Stimulated activated CD8-positive, alpha-beta memory T cell treated with anti-CD3 and anti-CD28 coated beads, Interleukin-7, amount 100 ng/mL, for 1 hour (primary cell): ENCODE measurements at places on chromosomes 12 and 14.

DNA sequence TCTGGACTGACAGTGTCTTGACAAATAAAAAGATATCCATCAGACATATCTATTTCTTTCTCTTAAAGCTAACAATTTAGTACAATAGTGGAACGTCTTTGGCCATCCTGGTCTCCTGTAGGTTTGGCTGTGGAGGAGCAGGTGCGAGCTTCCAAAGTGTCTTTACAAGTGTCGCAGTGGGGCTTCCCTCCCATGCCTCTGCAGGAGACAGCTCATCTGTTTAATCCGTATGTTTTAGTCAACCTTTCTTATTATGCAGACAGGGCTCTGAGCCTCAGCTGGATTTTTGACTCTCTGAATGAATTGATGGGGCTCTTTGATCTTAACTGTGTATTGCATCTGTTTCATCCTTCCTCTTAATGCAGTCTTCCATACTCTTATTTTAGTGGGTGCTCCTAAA lies 57.5 kb downstream of the RMST start:
- no peak for DNase-seq

DNA sequence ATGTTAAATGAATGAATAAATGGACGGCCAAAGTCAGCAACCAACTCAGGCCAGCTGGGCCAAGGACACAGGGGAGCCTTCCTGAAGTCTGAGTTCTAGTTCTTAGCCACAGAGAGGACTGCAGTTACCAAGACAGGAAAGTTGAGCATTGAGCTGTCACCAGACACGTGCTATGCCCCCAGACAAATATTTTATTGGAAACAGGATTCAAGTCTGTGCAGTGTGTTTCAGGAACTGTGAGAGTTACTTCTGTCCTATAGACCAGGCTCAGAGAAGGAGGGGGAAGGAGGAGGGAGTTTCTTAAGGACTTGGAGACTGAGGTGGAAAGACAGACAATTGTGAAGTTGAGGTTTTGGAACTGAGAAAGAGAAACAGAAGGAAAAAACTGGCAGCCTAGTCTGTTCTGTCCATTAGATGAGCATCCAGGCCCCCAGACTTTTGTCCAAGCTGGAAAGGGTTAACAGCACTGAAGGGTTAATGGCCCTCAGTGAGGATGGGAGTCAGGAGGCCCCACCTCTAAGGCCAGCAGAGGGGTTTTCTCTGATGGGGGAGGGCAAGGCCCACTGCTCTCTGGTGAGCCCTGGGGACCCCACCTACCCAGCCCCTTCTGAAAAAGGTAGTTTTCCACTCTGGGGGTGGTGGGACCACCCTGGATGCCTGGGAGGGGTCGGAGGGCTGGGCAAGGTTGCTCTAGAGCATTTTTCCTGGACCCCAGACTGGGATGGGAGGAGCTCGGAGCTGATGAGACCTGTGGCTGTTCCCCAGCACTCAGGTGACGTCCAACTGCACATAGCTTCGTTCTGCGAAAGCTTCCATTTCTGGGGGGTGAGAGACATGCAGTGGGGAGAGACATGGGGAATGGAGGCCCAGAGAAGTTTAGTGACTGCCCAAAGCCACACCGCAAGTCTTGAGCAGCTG lies 6.9 kb upstream of the CMKLR1 start:
- DNase-seq = no peak

DNA sequence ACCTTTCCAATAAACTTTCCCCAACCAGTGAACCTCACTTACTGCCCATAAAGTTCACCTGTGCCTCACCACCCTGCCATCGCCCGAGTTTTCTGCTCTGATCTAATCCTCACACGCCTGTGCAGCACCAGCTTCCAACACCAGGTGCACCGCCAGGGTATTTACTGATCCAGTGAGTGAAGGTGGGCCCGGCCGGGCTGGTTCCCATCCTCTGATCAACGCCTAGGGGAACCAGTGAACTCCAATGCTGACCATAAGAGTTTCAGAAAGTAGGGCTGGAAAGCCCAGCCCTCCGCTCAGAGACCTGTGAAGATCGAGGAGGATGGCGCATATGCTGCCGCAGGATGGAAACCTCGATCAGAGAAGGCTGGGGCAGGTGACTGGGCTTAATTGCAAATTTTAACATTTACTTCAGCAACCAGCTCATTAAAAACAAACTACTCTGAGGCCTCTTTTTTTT lies 685 bp upstream of the MYL6B start:
- no peak for DNase-seq

GRCh38 chr12:122423258-122424165 lies 1.0 kb upstream of the CLIP1 start:
- DNase-seq = no peak

- DNase-seq = no peak
Measured at GRCh38 chr12:122081083-122081696, 2.6 kb downstream of the MLXIP start.

DNA sequence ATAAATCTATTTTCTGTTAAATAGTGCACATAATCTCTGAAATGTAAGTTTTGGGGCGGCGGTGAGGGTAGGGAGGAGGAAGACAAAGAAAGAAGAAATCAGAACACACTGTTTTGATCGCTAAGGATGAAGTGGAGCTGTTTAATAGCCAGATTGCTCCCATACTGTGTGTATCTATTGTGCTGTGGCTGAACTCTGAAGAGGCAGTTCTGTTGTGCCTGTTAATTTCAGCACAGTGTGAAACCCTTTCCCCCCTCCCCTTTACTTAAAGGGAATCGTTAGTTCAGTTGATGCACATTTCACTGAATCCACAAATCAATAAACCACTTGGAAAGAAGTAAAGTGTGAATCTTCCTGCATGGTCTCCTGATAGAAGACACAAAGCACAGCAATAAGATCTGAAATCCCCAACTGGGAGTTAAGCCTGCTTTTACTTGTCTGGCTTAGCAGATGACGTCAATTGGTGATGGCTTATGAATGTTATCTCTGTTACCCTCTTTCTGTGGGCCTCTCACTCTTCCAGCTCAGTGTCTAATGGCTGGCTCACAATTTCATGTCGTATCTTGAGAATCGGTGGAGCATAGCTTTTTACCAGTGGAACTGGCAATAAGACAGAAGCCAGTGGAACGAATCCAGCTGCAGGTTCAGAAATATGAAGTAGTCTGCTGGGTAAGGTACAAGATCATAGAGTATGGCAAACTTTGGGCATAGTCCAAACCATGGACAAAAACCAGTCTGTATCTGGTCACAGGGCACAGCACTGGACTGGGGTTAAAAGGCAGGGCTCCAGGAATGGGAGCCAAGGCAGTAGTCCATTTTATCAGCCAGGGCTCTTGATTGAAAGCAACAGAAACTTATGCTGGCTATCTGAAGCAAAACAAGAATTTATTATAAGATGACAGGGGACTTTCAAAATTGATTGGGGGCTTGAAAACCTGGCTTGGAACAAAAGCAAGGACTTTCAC lies 413.5 kb upstream of the SEL1L start:
- DNase-seq = no peak

GRCh38 chr14:49036984-49037516 lies 549.1 kb downstream of the RPS29 start:
- no peak for DNase-seq

DNA sequence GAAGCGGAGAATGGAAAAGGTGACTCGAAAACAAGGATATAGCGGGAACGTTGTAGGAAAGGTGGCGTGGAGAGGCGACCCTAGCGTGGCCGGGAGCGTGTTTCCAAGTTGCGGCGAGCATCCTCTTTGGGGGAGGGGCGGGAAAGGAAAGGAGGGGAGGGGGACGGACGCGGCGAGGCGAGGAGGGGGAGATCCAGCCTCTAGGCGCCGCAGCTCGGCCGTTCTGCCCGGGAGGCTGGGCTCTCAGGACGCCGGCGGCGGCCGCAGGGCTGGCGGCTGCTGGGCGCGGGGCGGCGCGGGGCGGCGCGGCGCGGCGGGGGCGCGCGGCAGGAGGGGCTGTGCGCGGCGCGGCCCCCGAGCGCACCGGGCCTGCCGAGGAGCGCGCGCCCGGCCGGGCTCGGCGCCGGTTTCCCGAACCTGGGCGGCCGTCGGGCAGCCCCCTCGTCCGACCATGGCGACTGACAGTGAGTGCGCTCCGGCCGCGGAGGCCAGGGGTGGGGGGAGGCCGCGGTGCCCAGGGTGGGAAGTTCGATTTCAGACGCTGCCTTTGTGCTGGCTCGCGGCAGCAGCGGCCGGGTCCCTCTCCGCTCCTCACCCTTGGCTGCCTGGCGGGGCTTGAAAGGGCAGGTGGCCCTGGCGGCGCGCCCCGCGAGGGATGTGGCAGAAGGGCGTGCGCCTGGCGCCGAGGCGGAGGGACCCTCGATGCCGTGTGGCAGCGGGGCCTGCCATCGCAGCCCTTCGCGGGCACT lies 50.3 kb downstream of the SNAPC1 start:
- no peak for DNase-seq

DNA sequence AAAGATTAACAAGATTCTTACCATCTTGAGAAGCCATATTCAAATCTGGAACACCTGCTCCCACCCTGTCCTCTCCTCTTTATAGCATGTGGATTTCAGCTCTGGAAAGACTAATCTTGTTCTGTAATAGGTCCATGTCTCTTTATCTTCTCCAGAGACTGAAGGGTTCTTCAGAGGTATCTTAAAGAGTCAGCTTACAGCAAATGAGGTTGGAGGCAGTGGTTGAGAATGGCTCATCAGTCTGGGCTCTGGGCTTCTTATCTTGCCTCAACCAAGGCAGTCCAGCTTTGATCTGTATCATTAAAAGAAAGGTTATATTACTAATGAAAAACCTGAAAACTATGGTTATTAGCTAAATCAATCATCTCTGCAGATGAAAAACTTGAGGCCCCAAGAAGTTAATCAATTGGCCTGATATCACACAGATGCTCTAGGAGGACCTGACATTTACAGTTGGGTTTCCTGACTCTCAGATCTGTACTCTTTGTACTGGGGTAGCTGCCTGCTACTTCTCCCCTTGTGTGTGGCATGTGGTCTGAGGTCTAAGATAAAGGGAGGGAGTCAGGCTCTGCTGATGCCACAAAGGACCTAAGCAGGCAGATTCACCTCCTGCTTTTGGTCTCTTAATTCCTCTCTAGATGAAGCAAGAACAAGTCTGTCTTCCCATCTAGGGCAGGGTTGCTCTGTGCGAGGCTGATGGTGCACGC lies 1.7 kb upstream of the AKAP6 start:
- DNase-seq = no peak
